Activated CD8-positive, alpha-beta memory T cell treated with anti-CD3 and anti-CD28 coated beads, Interleukin-2, amount 10 ng/mL, durations not matched to agents 7 days and 5 days (primary cell): ENCODE measurements at places on chromosomes 16 and 17.

DNA sequence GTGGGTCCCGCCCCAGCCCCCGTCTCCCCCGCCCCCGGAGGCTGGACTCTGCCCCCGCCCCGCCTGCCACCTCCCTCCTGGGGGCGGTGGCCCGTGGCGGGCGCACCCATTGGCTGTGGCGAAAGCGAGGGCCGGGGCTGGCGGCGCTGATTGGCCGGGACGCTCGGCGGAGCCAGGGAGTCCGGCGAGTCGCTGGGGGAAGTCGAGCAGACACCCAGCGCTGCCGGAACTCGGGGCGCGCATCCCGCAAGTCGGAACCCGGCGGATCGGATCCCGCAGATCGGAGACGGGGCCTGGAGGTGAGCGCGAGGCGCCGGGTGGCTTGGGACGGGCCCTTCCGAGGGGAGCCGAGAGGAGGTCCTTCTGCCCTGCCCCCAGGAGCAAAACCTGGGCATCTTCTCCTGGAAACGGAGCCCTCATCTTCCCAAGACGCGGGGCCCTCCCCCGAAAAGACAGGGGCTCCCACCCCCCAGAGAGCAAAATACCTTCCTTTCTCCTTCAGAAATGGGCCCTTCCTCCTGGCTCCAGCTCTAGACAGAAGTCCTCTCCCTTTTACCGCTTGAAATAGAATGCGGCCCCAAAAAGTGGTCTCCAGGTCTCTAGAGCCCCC lies at the start of gene ABAT:
Gene ABAT, plus strand, starts transcription at position 205 of the 610 bp plus-strand sequence. CDS start 61,123 bp downstream, outside the sequence.
- peak within 1 kb of the TSS; percentile 66 for H3K27ac ChIP-seq
- no peaks in the 10 kb centered on the region for H3K27me3 ChIP-seq
- H3K4me3 ChIP-seq: peak within 1 kb of the TSS; percentile 75

- DNase-seq: no peak
- H3K27ac ChIP-seq: no peak overlapping the region
- H3K4me1 ChIP-seq: peaks cover 21% of the 10 kb centered on the region
- H3K27me3 ChIP-seq: peaks cover 52% of the 10 kb centered on the region
Observed at GRCh38 chr17:46770818-46771560, 47.5 kb downstream of the WNT3 start.

- no peak overlapping the region for H3K4me3 ChIP-seq
- peaks cover 15% of the 10 kb centered on the region for H3K36me3 ChIP-seq
- peaks cover 11% of the 10 kb centered on the region for H3K4me1 ChIP-seq
- no peak overlapping the region for H3K27ac ChIP-seq
- no peak for DNase-seq
- H3K27me3 ChIP-seq: no peaks in the 10 kb centered on the region
Observed at GRCh38 chr17:29112771-29113295, 67.4 kb downstream of the MYO18A start.

GRCh38 chr17:55237268-55237667 lies 27.5 kb upstream of the HLF start:
- DNase-seq: no peak
- no peak overlapping the region for H3K27ac ChIP-seq
- peaks cover 16% of the 10 kb centered on the region for H3K4me1 ChIP-seq
- H3K36me3 ChIP-seq: no peaks in the 10 kb centered on the region
- peaks cover 31% of the 10 kb centered on the region for H3K27me3 ChIP-seq
- no peak overlapping the region for H3K4me3 ChIP-seq

DNA sequence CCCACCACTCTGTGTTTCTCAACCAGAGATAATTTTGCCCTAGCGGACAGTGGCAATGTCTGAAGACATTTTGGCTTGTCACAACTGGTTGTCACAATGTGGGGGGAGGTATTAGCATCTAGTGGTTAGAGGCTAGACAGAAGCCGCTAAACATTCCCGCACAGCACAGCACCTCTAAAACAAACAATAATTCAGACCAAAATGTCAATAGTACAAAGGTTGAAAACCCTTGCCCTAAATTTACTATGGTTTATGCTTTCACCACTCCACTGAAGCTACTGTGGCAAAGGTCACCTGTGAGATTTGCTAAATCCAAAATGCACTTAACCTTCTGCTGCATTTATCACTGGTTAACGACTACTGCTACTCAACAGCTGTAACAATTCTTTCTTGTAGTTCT lies 14.1 kb downstream of the NUP88 start:
- H3K27me3 ChIP-seq: no peaks in the 10 kb centered on the region
- DNase-seq: no peak

GRCh38 chr17:47119746-47120520 lies 69.2 kb downstream of the CDC27 start:
- peaks cover 36% of the 10 kb centered on the region for H3K36me3 ChIP-seq
- no peak overlapping the region for H3K4me3 ChIP-seq
- H3K27me3 ChIP-seq: no peaks in the 10 kb centered on the region
- H3K4me1 ChIP-seq: no peaks in the 10 kb centered on the region
- H3K27ac ChIP-seq: no peak overlapping the region

- H3K36me3 ChIP-seq: peaks cover 20% of the 10 kb centered on the region
- H3K27me3 ChIP-seq: no peaks in the 10 kb centered on the region
- H3K27ac ChIP-seq: no peak overlapping the region
- DNase-seq: no peak
- peaks cover 11% of the 10 kb centered on the region for H3K4me1 ChIP-seq
Observed at GRCh38 chr17:63634816-63635215, 12.6 kb downstream of the MAP3K3 start.

DNA sequence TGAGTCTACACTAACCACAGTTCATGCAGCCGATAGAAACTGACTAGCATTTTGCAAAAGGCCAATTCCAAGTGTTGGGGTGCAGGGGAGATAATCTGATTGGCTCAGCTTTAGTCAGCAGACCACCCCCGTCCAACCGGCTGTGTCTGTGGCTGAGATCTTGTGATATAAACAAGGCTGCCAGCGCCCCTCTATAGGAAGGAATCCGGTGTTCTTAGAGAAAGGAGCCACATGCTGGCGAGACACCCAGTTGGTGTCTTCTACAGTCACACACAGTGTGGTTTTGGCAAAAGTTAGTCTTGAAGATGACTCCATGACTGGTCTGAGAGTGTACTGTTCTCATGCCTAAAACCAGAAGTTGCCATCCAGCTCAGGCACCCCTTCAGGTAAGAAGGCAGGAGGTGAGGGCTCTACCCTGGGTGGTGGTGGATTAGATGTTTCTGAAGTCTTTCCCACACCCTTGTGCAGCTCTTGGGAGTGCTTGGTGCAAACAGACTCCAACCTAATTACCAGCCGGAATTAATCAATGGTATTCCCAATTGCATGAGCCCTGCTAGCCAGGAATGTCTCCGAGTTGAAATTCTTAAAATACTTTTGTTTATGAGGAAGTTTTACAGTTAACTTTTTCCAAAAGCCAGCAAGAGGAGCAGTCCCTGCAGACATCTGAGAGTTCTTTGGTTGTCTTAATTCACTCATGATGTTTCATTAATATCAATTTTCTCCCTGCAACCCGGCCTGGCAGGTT lies 172.3 kb upstream of the IRX6 start:
- no peaks in the 10 kb centered on the region for H3K4me1 ChIP-seq
- no peaks in the 10 kb centered on the region for H3K27me3 ChIP-seq
- no peak for DNase-seq
- no peaks in the 10 kb centered on the region for H3K36me3 ChIP-seq

GRCh38 chr16:73945631-73946030 lies 351.0 kb upstream of the PSMD7 start:
- H3K27ac ChIP-seq: no peak overlapping the region
- H3K4me1 ChIP-seq: no peaks in the 10 kb centered on the region
- H3K27me3 ChIP-seq: no peaks in the 10 kb centered on the region
- no peak overlapping the region for H3K4me3 ChIP-seq
- no peak for DNase-seq
- H3K36me3 ChIP-seq: no peaks in the 10 kb centered on the region

DNA sequence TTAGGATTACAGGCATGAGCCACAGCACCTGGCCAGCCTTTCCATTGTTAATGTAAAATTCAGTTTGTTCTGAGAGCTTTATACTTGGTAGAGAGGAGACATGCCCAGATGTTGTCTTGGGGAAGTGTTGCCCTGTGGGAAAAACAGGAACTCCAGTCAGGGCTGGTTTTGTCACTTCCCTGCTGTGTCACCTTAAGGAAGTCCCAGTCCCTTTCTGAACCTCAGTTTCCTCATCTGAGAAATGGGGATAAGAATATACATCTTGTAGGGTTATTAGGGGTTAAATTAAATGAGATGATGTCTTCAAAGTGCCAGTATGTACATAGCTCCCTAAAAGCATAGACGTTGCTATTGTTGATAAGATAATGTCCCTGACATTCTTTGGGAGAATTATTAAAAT lies 25.3 kb downstream of the CLEC16A start:
- H3K27me3 ChIP-seq: no peaks in the 10 kb centered on the region
- peaks cover 81% of the 10 kb centered on the region for H3K4me1 ChIP-seq
- peak overlapping the region; percentile 5 for H3K27ac ChIP-seq
- H3K4me3 ChIP-seq: no peak overlapping the region

DNA sequence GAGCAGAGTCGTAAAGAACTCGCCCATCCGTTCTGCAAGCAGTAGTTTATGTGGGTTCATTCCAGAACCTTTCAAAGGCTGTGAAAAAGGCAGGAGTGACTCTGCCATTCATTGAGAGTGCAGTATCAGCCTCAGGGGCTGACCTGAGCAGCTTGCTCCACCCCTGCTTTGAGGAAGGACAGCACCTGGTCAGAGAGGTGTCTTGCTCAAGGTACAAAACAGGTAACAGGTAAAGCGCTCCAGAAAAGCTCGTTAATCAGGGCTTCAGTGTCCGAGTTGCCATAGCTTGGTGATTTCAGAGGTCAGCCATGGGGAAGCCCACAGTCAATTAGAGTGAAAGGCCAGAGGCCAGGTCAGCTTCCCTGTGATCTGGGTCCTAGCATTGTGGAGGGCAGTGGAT lies 251.1 kb downstream of the ABCC12 start:
- H3K27me3 ChIP-seq: no peaks in the 10 kb centered on the region
- DNase-seq: no peak
- H3K27ac ChIP-seq: no peak overlapping the region
- no peaks in the 10 kb centered on the region for H3K36me3 ChIP-seq
- no peaks in the 10 kb centered on the region for H3K4me1 ChIP-seq

DNA sequence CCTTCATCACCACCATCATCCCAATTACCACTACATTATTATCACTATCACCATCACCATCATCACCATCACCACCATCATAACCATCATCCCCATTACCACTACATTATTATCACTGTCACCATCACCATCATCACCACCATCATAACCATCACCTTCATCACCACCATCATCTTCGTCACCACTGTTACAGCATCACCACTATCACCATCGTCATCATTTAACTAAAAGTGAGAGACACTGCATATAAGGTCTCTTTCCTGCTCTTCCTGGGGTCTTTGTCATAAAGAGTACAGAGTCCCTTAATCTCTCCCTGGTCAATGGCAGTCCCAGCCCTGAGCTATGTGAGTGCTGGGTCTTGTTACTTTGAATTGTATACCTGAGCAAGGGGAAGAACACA lies 133.5 kb downstream of the CMIP start:
- DNase-seq: no peak
- no peaks in the 10 kb centered on the region for H3K36me3 ChIP-seq
- no peak overlapping the region for H3K4me3 ChIP-seq
- no peaks in the 10 kb centered on the region for H3K27me3 ChIP-seq
- no peak overlapping the region for H3K27ac ChIP-seq

- DNase-seq: no peak
- no peaks in the 10 kb centered on the region for H3K4me1 ChIP-seq
- H3K27ac ChIP-seq: no peak overlapping the region
- no peaks in the 10 kb centered on the region for H3K27me3 ChIP-seq
- peaks cover 3% of the 10 kb centered on the region for H3K36me3 ChIP-seq
- H3K4me3 ChIP-seq: no peak overlapping the region
Observed at GRCh38 chr16:47617732-47618131, 156.6 kb downstream of the PHKB start.

DNA sequence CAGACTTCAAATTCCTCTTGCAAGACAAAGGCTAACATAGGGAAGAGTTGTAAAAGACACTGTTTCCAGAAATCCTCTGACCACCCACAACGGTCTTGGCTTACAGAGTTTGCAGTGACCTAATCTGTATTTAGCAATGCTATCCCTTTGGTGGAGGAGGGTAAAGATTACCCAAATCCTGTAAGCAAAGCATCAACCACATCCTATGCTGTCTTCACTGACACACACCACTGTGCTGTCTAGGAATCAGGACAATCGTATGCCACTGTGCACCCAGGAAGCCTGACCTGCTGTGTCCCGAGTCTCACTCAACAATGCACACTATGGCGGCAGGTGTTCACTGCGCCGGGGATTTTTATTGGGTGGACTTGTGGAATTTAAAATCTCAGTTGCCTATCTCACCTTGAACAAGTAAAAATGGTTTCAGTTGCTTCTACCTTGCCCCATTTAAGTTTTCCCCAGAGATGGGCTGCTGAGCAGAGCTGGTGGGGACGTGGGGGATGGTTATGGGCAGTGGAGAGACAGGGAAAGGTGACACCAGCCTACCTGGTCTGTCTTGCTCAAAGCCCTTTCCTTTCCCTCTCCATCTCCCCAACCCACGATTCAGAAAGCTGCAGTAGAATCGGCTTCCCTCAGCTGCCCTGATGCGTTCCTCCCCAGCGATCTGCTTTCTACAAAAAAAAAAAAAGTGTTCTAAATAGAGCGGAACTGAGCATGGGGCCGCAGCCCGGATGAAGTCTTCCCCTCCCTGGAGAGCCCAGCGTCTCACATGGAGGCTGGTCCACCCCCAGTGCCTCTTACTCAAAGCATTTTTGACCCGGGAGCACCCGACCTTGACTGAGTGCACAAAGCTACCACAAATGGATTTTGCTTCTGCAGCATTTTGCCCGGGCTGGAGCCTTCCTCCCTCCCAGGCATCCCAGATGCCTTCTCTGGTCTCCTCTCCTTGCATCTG lies 271.5 kb downstream of the SOX9 start:
- no peaks in the 10 kb centered on the region for H3K27me3 ChIP-seq
- H3K36me3 ChIP-seq: no peaks in the 10 kb centered on the region
- no peak overlapping the region for H3K27ac ChIP-seq
- H3K4me3 ChIP-seq: no peak overlapping the region
- no peak for DNase-seq

DNA sequence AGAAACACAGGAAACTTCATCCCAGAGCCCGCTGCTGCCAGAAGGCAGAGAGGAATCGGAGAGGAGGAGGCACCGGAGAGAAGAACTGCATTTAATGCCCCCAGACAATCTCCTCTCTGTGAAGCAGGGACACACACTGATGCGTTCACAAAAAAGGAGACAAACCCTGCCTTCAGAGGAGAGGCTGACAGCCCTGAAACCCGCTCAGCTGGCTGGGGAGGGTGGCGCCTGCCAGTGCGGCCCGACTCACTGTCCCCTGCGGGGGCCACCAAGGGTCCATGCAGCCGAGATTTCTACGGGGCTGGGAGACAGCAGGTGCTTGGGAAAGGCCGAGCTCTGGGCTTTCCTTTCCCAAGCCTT lies 21.9 kb upstream of the CACNG1 start:
- no peak overlapping the region for H3K4me3 ChIP-seq
- no peaks in the 10 kb centered on the region for H3K27me3 ChIP-seq
- H3K36me3 ChIP-seq: no peaks in the 10 kb centered on the region
- H3K27ac ChIP-seq: no peak overlapping the region

GRCh38 chr17:59764292-59764741 lies 56.9 kb downstream of the VMP1 start:
- H3K27ac ChIP-seq: peak overlapping the region; percentile 65
- H3K4me1 ChIP-seq: peaks cover 44% of the 10 kb centered on the region
- DNase-seq: no peak
- no peaks in the 10 kb centered on the region for H3K27me3 ChIP-seq
